NCI-H1436 (cell line): ENCODE measurements at places on chromosomes 11 and 22.

DNA sequence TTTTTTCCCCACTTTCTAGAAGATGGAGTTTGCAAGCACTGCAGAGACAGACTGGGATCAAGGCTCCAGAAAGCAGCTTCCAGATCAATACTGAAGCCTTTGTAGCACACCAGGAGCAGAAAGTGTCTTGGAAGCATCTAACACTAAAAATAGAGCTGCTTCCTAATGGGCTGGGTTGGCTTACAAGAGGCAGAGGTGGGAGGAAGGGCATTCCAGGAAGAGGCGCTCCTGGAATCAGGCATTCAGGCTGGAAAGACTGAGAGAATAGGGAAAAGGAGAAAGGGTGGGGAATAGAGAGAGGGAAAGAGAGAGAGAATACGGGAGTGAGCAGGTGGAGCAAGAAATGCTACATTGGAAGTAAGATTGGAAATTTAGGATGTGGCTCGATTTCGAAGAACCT lies 395.9 kb downstream of the OPCML start:
- DNase-seq: no peak

- DNase-seq: no peak
Observed at GRCh38 chr11:47154616-47155570, 21.8 kb downstream of the ARFGAP2 start.

- DNase-seq: no peak
Observed at GRCh38 chr11:111086058-111086457, 159.5 kb upstream of the POU2AF2 start.

GRCh38 chr11:1729692-1730011 lies 20.7 kb downstream of the IFITM10 start:
- no peak for DNase-seq

DNA sequence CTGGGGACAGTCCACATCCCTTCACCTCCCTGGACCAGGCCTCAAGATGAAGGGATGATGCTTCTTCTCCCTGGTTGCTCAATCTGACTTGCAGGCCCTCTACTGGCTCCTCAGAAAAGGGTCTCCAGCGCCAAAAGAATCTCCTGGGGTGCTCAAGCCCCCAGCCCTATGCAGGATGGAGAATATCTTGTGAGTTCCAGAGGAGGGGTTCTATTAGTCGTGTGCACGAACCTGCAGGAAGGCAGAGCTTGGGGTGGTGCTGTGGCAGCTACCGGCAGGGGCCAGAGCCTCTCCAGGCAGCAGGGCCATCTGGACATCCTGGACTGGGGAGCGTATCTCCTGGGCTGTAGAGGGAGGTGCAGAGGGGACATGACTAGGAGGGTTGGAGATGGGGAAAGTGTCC lies 1339.5 kb downstream of the BRD1 start:
- DNase-seq: no peak
